Activated CD4-positive, alpha-beta T cell treated with anti-CD3 and anti-CD28 coated beads for 36 hours (primary cell): ENCODE measurements at places on chromosomes 1 and 21. TPM values are rescaled to one million over a fixed set of nuclear protein-coding genes. Genes with fewer than 3 reads are reported as not detected.

DNA sequence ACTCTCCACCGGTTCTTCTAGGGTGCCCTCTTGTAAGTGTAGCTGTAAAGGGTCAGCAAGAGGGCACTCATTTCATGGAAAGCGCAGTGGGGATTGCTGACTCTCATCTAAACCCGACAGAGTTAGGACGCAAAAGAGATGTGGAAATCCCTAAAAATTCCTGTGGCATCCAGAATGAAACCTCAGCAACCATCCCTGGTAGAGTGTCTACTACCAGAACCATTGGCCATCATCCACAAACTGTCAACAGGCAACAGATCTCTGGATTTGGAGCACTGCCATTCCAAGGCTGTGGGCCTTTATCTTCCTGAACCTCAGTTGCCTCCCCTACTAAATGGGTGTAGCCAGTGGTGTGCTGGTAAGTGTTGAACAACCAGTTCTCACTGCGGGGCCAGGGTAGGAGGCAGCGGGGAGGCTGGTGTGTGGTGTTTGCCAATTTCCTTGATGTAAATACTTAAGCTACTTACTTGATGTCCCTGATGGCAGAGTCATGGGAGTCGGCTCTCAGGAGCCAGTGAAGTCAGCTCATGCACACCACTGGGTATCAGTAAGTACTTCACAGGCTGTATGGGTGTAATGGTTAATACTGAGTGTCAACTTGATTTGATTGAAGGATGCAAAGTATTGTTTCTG lies 195.8 kb downstream of the KAZN start:
- no peak for DNase-seq

DNA sequence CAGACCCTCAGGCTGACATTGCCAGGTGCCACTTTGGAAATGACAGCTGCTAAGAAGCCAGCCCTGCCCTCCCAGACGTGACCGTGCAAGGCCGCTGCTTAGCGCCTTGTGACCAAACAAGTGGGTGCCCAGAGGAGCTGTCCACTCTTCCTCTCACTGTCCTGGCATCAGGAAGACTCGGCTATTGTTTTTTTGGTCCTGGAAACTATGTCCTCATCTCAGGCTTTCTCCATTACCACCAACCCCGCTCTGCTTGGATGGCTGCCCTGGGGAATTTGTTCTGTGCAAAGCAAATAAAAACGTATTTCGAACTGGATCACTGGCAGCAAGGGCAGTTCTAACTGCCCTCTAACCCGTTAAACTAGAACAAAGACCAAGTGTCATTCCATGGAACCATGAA lies 13.7 kb upstream of the TENT5C start:
- DNase-seq: no peak

GRCh38 chr1:187985145-187985896 lies 1156.6 kb downstream of the PLA2G4A start:
- DNase-seq: no peak

DNA sequence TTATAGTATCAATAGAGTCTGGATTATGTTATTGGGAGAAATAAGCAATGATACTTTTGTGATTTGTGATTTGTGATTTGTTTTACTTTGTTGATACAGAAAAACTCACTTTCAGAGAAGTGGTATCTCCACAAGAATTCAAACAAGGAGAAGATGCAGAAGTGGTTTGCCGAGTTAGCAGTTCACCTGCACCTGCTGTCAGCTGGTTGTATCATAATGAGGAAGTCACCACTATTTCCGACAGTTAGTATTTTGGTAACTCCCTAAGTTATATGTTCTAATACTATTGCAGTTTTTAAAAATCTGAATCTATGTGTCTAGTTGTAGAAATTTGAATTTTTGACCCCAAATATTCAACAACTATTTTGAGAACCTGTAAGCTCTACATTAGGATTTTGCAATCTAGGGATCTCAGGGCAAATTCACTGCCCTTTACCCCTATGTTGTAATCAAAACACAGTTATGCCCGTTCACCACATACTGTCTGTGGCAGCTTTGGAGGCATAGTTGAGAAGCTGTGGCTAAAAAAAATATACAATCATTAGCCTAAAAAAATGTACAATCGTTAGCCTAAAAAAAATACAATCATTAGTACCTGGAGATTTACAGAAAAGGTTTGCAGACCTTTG lies 288.1 kb downstream of the NCAM2 start:
- DNase-seq: no peak

- no peak for DNase-seq
Observed at GRCh38 chr1:38013227-38013622, 691 bp downstream of the UTP11 start.

GRCh38 chr1:218451415-218451814 lies 106.3 kb downstream of the TGFB2 start:
- no peak for DNase-seq

The SNRNP40 gene
- 111 TPM for total RNA-seq

The WDTC1 gene
- total RNA-seq: 21.9 TPM
